ENCODE measurements at places on chromosomes 13 and 19.

DNA sequence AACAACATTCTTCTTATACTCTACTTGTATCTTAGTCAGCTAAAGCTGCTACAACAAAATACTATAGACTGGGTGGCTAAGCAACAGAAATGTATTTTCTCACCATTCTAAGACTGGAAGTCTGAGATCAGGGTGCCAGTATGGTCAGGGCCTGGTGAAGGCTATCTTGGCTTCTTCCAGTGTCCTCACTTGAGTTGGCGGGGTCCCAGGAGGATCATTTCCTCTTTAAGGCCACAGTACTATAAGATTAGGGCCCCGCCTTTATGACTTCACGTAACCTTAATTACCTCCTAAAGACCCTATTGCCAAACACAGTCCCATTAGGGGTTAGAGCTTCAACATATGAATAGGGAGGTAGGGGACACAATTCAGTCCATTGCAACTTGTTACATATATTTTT lies 30.7 kb upstream of the DOCK9 start:
- no peak for DNase-seq

DNA sequence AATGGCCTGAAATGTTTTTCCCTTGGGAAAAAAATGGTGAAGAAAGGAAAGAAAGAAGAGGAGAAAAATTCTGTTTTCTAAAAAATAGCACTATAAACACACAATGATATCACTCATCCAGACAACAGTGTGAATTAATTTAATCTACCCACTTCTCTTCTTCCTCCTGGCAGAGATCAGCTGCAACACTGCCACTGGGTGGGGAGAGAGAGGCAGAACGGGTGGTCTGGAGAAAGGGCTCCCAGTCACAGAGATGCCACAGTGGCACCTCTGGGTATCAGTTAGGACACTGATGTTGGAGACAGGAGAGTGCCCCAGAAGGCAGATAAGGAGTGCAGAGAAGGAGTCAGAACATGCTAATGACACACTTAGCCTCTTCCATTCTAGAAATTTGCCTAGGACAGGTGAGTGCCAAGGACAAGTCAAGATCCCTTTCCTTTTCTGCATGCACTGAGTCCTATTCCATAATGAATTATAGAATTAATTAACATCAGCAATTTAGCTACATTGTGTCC lies 168.6 kb downstream of the SUCLA2 start:
- no peak for DNase-seq

GRCh38 chr13:46172531-46172991 lies 9.4 kb downstream of the LCP1 start:
- no peak for DNase-seq

GRCh38 chr13:107003911-107004310 lies 436.0 kb upstream of the ARGLU1 start:
- no peak for DNase-seq

- no peak for DNase-seq
Measured at GRCh38 chr13:113297370-113298042, 467 bp downstream of the LAMP1 start.

GRCh38 chr13:76790980-76791819 lies 95.0 kb downstream of the KCTD12 start:
- no peak for DNase-seq

Measured in fibroblast of the conjunctiva (primary cell).